ENCODE measurements at places on chromosomes 1 and 21.

DNA sequence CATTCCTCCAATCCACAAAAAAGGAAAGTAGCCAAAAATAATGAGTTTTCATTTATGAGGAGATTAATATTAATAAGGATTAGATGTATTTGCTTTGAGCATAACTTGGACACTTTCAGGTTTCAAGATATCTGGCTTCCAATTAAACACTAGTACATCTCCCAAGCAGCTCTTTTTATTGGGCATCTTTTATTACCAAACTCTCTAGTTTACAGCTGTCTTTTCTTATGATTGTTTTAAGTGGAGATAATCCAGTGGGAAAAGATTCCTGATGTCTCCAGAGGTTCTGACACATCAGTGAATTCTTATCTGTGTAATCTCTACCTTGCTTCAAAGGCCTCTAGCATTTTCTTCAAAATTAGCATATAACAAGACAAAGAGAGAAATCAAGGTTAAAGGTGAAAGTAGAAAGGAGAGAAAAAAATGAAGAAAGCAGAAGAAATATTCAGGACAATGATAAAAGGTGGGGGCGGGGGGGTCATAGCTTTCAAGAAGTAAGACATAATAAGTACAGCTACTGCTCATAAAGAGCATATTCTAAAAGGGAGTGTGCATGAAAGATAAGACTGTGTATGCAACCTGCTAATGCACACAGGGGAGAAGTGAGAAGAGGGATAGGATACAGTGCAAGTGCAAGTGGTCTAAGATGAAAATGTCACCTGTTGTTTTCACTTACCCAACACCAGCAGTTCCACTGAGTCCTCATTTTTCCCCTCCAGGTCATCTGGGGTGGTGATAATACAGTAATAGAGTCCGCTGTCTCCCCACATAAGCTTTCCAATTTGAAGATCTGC lies 19.1 kb downstream of the ILDR2 start:
- DNase-seq = no peak

GRCh38 chr1:57248830-57249229 lies 175.0 kb downstream of the DAB1 start:
- no peak for DNase-seq

GRCh38 chr1:227391211-227391610 lies 72.9 kb upstream of the CDC42BPA start:
- DNase-seq = no peak

DNA sequence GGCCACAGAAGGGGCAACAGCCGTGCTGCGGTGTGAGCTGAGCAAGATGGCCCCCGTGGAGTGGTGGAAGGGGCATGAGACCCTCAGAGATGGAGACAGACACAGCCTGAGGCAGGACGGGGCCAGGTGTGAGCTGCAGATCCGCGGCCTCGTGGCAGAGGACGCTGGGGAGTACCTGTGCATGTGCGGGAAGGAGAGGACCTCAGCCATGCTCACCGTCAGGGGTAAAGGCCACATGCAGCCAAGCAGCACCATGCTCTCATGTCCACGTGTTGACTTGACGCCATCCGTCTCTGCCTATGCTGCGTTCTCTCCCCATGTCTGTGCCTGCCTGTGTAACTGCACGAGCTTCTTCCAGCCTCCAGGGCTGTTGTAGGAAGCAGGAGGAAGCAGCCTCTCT lies 85.5 kb downstream of the OBSCN start:
- DNase-seq = no peak

DNA sequence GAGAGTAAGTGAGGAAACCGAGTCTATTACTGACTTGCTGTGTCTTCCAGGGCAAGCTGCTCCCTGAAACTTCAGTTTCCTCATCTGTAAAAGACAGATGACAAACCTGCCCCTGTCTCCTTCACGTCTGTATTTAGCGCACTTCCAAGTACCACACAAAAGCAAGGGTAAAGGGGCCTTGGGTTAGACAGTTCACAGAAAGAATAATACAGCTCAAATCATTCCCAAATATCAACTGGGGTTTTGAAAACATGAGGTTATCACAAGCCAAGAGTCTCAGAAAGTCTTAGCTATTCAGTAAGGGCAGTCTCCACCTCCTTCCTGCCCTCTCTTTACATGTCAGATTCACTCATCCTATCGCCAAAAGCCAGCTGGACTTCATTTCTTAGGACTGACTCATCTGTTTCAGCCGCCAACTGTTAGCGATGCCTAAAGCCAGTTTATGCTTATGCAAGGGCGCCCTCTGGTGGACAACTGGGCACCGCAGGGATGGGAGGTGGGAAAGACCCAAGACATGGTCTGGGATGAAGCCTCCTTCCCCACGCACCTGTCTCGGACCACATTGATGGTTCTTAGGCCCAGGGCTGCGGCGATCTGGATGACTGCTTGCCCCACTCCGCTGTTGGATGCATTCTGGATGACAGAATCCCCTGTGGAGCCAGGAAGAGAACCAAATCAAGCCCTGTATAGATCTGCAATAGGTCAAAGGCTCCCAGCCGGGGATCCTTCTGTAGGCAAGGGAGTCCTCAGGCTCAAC lies 21.1 kb upstream of the SRSF4 start:
- peak; percentile 83 for DNase-seq

DNA sequence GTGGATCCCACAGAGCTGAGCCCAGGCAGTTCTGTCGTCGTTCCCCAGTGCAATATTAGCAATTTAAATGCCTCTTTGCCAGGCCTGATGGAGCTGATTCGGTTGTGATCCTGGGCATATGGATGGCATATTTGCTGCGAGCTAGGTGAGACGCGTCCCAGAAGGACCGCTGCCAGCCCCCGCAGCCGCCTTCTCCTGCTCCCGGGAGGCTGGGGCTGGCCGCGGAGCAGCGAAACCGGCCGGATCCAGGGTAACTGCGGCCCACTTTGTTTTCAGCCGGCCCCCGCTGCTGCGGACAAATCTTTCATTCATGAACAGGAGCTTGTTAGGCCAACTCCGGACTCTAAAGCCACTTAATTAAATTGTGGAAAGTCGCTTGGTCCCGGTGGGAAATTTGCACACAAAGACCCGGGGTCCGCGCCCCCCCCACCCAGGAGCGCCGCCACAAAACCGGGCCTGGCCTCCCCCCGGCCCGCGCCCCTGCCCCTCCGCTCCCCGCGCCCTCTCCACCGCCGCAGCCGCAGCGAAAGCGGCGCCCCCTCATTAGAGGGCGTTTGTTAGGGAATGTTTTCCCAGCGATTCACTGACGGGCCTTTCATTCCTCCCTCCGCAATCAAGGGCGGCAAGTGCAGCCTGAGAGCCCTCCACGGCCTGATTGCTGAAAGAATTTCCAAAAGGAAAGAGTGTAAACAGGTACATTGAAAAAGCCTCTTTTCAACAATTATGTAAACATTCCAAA lies 383.3 kb downstream of the RRAGC start:
- no peak for DNase-seq

GRCh38 chr21:42199868-42200463 lies 19.0 kb upstream of the ABCG1 start:
- no peak for DNase-seq

DNA sequence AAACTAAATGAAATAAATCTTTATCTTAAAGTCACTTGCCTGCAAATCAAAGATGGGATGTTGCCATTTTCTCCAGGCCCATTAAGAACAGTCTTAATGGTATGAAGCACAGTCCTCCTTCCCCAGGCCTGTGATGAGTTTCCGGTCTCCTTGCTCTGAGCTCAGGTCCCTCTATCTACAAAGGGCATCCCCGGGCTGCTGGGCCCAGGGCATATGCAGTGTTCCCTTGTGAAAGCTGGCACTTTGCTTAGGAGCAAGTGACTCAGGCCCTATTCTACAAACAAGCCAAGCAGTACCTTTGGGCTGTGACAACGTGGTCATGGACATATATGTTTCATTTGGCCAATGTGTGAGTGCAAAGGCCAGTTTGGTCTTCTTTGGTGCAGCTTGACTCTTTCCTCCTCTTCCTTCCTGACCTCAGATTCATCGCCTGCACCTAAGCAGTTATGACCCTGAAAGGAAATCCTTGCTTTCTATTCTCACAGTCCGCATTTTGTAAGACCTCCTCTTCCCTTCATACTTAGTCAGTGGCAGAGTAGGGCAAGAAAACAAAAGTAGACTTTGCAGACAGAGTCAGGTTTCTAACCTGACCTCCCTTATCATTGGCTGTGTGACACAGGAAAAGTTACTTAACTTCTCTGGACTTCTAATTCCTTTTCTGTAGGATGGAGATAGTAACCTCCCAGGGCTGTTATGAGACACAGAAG lies 109.5 kb downstream of the ERG start:
- DNase-seq = no peak

DNA sequence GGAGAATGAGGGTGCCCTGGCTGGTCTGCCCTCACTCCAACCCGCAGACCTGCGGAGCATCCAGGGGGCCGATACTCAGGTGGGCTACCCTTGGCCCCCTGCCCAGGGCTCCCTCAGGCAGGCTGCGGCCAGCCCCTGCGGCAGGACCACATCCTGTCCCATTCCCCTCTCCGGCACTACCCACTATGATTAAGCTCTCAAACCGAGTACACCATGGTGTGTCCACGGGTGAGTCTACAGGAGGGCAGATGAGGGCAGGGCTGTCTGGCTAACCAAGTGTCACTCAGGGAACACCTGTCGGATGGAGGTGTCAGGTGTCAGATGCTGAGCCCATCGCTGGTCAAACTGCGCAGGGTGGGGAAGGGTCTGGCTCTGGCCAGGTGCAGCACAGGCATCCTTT lies 47.2 kb downstream of the SLC66A1 start:
- DNase-seq = no peak

DNA sequence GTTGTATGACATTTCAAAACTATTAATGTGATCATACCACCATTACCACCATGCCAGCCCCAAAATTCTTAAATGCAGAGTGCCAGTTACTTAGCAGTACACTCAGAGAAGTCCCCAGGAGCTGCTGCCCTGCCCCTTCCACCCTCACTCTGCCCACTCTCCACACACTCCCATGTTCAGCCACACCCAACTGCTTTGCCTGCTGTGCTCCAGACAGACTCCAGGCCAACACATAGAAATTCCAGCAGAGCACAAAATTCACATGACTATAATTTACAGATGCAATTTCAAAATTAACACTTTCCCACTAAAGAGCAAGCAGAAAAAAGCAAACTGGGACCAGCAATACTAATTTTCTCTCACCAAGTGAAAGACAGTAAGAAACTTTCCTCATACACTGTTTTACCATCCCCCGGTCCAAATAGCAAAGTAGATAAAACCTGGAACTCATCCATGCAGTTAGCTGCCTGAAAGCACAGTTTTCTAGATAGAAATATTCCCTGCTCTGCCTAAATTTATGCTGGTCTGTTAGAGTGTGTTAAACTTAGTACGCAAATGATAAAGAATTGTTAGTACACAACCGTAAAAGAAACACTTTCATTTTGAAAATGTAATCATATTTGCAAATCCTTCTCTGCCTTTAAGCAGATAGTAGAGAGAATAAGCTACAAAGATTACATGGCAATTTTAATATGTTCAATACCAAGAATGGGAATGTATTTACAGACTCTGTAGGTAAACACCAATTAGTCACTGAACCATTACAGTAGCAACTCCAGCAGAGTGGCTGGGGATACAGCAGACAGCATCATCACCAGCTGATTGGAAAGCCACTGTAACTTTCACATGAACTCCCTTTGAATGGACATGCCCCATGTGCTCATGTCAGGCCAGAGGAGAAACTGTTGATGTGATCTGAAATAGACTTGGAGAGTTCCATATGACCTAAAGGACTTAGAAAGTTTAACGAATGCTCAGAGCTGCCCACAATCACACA lies 176.5 kb downstream of the VAV3 start:
- DNase-seq = no peak

GRCh38 chr1:53669621-53670191 lies 69.3 kb downstream of the GLIS1 start:
- DNase-seq = no peak

DNA sequence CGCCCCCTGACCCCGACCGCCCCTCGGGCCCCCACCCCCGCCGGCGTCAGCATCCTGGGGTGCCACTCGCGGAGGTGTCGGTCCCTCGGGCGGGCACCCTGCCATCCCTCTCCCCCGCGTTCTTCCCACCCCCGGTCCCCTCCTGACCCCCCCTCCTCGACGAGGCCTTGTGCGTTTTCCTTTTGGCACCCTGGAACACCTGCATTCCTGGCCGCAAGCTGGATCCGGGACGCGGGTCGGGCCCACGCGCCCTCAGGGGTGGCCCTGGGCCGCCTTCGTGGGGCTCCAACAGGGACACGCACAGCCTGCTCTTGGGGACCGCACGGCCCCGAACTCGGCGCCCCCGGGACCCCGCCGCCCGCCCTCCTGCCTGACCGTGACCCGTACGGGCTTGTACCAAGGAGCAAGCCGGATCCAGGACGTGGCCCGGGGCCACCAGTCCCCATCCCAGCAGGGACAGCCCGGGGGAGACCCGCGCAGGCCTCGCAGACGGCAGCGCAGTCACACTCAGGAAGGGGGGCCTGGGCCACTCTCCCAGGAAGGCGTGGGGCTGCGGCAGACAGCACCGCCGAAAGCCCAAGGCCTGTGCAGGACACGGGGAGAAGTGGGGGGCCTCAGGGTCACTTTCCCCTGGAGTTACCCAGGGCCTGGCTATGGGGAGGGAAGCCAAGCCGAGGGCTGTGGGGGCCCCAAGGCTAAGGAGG lies 579 bp upstream of the SLC19A1 start:
- no peak for DNase-seq

DNA sequence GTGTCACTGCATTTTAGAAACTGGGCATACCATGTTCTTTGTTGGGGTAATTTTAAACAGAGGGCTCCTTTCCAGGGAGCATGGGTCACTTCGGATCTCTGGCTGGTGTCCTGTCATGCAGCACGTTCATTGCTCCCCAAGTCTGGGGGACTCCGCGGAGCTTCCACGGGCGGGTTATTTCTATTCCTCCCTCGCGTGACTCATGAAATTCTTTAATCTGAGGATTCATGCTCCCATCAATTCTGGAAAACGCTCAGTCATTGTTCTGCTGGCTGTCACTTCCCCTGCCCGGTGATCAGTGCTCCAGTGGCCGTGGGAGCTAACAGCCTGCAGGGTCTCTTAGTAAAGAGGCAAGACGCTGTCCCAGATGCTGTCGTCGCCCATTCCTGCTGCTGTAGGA lies 28.1 kb downstream of the CFAP74 start:
- no peak for DNase-seq

GRCh38 chr1:157696966-157697628 lies 3.5 kb downstream of the FCRL3 start:
- no peak for DNase-seq

GRCh38 chr1:170594066-170594626 lies 62.2 kb downstream of the GORAB start:
- no peak for DNase-seq

GRCh38 chr1:174023440-174023839 lies 1.3 kb upstream of the RC3H1 start:
- peak; percentile 89 for DNase-seq

GRCh38 chr1:9624081-9624480 lies 27.4 kb upstream of the PIK3CD start:
- no peak for DNase-seq

- DNase-seq = no peak
Measured at GRCh38 chr1:201014816-201015200, 8.7 kb downstream of the KIF21B start.

DNA sequence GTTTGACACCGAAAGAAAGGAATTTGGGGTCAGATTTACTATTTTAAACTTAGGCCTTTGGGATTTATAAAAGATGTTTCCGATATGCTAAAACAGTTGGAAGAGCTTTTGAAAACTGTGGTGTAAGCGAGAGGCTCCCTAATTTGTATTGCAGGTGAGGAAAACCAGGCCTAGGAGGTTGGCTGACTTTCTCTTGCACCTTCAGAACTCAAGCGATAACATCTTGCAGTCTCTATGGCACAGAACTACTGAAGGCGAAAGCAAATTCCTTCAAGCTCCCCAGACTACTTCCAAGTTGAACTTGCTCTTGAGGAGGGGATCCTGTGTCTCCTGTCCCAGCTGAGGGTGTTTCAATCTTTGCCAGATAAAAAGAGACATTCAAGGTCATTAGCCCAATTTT lies 685.7 kb downstream of the ADGRL2 start:
- DNase-seq = no peak

- no peak for DNase-seq
Measured at GRCh38 chr1:16026723-16027484, 5.1 kb downstream of the CLCNKA start.
